ENCODE measurements at places on chromosomes 2 and 18.

DNA sequence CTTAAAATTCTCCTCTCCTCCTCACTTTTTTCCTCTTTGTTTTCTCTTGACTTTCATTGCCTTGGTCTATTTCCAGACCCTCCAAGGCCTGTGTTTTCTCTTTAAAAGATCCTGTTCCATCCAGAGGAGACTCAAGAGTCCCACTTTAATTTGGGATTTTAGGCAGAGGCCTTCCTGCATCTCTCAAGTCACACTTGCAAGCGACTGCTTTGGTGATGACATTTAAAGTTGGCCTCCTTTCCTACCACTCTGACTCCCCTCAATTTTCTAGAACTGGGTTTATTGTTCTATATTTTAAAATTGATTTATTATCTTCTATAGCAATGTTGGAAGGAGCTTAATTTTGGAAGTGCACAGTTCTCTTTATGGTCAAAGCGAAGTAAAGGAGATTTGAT, 16.3 kb downstream of the ASAP2 start:
- no peak for DNase-seq

DNA sequence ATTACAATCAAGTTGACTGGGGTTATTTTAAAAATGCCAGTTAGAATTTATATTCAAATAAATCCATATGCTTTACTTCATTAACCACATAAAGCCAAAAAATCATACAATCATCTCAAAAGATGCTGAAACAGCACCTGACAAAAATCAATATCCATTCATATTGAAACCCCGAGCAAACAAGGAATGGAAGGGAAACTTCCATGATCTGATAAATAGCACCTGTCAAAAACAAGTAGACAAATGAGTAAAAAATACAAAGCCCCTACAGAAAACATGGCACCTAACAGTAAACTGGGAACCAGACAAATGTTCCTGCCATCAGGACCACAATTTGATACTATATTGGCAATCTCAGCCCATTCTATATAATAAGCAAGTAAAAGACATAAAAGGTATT, 227.5 kb downstream of the HDAC4 start:
- no peak for DNase-seq

DNA sequence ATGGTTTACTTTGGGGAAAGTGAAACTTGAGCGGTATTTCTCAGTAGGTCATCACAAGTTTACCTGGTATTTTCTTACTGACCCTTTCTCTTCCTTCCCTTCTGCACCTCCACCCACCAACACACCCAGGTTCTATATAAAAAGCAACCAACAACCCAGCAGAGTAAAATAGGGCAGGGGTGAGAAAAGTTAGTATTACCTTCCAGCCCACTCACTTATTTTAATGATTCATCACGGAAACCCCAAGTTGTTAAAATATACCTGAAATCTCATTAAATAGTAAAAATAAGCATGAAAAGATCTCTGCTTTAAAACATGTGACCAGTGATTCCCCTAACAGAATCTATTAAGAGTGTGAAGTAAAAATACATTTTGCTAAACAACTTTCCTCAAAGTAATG, 306.1 kb downstream of the ZEB2 start:
- DNase-seq: no peak

DNA sequence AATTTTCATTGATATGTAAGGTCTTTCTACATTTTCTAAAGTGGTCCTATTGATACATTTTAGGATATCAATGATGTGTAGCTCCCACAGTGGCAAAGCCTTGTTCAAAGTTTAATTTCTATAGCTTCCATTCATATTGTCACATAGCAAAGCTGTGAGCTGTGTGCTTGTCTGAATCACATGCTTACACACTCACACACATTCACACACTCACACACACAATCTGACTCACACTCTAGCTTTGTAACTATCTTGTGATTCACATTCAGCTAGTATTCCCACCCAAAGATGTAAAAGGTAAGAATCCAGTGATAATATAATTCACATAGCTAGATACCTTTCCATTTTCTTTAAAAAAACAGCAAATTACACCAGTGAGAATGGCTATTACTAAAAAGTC, 58.7 kb downstream of the MAPRE2 start:
- no peak for DNase-seq

GRCh38 chr2:233419602-233420391, 65.5 kb downstream of the DGKD start:
- no peak for DNase-seq

- DNase-seq: no peak
Measured at GRCh38 chr2:70939001-70939838, 3.5 kb downstream of the ATP6V1B1 start.

DNA sequence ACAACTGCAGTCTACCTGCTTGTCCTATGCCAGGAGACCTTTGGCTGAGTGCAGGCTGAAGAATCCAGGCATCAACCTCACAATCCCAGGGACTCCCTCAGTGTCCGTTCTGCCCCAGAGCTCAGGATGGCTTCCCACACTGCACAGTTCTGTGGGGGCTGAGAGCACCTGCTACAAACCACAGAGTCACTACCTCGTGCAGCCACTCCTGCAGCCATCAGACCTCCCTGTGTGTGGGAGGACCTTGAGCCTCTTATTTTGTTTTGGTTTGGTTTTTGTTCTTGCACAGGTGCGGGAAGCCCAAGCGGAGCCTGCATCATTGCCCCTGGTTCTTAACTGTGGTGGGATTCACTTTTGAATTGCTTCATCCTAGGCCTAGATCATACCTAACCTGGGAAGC, 31.0 kb downstream of the NAT8 start:
- DNase-seq: no peak

- DNase-seq: no peak
Measured at GRCh38 chr18:64403784-64404503, 255.1 kb upstream of the LINC00305 start.

DNA sequence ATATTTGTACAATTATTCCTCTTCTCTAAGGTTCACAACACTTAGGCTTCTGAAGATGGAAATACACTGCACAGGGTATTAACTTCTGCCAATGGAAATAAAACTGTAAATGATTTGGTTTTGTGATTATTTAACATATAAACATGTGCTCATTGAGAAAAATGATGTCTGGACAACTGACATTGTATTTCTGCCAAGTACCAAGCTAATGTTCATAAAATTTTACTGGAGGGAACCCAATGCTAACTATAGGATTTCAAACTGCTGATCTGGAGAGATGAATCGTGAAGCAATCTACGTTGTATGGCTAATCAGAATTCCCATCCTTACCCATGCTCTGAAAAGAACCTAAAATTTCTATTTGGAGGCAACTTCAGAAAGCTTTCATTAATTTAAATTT, 279.7 kb downstream of the NRXN1 start:
- DNase-seq: no peak

DNA sequence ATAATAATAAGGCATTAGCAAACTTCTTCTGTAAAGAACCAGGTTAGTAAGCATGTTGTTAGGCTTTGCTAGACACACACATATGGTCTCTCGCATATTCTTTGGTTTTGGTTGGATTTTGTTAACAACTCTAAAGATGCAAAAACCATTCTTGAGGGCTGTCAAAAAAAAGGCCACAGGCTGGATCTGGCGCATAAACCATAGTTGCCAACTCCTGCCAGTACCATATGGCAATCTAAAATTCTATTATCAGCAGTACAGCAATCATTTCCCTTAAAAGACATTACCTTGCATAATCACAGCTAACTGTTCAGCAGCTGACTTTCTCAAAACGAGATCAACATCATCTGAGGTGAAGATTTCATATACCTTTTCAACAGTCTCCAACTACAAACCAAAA, 63.5 kb downstream of the RTTN start:
- DNase-seq: no peak

DNA sequence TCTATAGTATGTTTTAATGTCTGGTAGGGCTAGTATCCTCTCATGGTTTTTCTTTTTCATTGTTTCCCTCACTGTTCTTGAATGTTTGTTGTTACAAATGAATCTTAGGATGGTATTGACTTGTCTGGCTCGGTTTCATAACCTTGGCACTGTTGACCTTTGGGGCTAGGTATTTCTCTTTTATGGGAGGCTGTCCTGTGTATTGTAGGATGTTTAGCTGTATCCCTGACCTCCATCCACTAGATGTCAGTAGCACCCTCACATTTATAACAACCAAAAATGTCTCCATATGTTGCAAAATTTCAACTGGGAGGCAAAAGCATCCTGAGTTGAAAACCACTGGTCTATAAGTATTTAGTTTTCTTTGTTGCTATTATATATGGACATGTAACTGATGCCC, 7.0 kb upstream of the AOX1 start:
- no peak for DNase-seq

DNA sequence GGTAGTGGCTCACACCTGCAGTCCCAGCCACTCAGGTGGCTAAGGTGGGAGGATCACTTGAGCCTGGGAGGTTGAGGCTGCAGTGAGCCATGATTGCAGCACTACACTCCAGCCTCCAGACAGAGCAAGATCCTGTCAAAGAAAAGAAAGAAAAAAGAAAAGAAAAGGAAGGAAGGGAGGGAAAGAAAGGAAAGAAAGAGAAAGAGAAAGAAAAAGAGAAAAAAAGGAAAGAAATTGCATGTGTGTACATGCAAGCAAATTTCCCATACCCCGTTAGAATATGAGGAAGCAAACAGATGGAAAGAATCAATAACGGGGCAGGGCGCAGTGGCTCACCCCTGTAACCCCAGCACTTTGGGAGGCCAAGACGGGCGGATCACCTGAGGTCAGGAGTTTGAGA, 17.9 kb downstream of the TMEM127 start:
- DNase-seq: no peak

GRCh38 chr2:241138471-241138870, 10.8 kb downstream of the PASK start:
- DNase-seq: no peak

- no peak for DNase-seq
Measured at GRCh38 chr2:108396845-108397244, 19.1 kb downstream of the SULT1C4 start.

DNA sequence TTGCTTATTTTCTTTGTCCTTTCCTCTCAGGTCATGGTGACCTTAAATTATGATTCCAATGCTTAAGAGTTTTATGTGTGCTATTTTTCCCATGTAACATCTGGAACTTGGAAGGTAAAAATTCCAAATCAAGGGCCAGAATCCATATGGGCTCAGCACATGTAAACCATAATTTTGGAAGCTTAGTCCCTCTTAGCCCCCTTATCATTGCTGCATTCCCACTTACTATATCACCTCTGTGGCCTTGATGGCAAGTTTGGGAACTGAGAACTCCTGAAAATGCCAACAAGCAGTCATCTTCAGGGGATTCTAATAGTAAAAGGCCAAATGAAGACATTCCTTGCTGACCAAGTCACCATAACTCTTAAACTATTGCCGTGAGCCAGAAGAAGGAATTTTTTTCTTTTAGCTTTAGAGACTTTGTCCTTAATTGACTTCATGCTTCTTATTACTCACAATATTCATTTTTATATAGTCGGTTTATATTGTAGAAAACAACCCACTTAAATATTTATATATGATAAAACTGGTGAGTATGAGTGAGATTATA, 251.4 kb downstream of the SLC8A1 start:
- no peak for DNase-seq

DNA sequence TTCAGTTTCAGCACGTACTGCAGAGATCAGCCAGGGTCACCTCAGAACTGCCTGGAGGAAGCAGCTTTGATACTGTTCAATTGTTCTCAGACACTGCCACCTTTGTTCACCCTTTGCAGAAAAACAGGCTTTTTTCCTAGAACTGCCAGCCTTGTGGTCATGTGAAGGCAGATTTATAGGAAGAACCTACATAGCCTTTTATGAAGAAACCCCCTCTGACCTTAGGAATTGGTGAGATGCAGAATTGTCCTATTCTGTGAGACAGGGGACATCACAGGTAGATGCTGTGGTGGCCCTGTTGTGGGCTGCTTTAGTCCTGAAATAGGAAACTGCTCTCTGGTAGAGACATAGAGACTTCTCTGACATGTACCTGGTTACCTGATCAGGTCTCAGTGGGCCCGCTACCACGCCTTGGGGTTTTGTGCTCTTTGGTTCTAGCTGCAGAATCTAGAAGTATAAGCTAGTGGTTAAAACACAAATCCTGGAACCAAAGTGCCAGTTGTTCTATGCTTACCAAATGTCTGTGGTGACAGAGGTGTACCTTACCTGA, 206.6 kb downstream of the AGPS start:
- DNase-seq: no peak

GRCh38 chr2:237472909-237473877, 13.9 kb upstream of the MLPH start:
- no peak for DNase-seq

GRCh38 chr2:104825124-104825865, 28.6 kb upstream of the POU3F3 start:
- DNase-seq: no peak

DNA sequence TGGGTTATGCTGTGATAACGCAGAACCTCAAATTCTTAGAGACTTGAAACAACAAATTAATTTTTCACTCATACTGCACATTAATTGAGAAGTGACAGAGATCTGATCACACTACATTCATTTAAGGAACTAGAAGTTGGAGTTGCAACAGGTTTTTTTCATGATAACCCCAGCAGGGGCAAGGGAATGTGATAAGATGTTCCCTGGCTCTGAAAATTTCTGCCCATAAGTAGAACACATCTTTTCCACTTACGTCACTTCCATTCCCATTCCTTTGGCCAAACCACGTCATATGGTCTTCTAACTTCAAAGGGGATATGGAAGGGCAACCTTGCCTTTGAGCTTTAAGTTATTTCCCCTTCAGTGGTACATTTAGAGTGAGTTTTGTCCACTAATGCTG, 29.7 kb upstream of the PSME4 start:
- no peak for DNase-seq

DNA sequence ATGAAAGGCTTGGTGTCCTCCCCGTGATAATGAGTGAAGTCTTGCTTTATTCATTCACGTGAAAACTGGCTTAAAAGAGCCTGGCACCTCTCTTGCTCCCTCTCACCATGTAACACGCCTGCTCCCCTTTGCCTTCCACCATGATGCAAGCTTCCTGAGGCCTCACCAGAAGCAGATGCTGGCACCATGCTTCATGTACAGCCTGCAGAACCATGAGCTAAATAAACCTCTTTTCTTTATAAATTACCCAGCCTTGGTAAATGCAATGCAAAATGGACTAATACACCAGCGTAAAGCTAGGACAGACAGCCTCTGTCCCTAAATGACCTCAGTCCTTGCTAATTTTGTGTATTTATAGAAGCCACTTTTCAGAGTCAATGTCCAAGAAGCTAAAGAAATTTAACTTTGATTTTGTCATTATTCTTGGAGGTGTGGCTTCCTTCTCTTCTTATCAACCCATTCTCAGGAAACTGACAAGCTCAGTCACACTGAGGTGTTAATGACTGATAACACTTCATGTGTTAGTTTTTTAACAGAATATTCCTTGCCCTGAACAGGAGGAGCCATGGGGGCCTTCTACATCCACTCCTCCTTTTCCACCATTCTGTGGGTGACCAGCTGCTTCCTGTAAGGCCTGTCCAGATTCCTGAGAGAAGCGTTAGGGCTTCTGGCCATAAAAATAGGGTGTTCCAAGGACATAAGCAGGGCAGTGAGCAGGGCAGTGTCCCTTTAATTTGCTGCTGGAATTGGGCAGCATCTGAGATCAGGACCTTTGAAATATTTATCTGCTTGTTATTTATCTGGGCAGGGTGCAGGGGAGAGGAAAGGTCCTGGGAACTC, 38.0 kb upstream of the EPAS1 start:
- no peak for DNase-seq

GRCh38 chr2:218003981-218004419, 1.2 kb upstream of the TNS1 start:
- no peak for DNase-seq

Data from NCI-H2081 (cell line).